ENCODE measurements at places on chromosomes 16 and 17.

DNA sequence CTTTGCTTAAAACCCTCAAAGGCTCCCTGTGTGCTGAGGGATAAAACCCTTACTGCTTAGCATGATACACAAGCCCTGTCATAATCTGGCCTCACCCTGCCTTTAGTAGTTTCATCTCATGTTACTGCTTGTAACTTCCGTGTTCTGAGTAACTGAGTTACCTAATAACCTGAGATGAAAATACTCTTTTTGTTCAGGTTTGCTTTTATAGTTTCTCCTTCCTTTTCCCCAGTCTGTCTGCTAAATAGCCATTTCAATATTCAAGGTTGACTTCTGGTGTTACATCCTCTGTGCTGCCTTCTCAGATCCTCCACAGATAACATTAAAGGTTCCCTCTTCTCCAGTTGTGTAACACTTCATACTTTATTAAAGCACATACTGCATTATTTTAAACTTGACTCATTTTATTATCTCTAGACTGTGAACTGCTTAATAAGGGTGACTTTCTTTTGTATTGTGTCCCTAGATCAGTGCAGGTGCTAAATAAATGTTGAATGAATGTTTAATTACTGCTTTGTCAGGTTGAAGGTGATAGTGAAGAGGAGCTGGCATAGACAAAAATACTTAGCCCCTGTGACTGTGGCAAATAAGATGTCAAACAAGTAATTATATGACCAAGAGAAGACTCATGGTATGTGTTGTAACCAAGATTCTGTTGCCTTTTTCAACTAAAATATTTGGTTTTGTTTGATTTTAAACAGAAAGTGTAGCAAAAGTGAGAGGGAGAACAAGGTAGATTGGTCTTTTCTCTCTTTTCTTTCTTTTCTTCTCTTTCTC, 47.8 kb downstream of the NFAT5 start:
- no peak for DNase-seq

DNA sequence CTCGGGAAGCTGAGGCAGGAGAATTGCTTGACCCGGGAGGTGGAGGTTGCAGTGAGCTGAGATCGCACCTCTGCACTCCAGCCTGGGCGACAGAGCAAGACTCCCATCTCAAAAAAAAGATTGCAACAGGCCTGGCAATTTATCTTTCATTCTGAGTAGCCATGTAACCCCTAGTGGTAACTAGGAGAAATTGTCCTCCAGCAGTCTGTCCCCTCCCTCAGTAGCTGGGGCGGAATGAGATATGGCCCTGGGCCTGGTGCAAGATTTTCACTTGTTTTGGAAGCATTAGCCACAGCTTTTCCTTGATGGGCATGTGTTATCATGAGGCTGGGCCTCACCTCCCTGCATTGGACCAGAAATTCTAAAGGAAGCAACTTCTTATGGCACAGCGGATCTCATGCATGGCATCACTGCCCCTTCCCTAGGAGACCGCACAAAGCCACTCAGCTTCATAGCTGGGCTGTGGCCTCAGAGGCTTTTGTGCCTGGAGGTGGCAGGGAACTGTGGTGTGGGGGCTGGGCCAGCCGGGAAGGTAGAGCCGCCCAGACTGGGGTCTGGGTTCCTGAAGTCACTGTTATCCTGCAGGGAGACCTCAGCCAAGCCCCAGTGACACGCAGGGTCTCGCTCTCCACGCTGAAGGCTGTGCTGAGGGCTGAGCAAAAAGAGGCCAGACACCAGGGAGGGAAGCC, 13.4 kb downstream of the NATD1 start:
- no peak for DNase-seq

GRCh38 chr17:75505640-75506039, 9.7 kb downstream of the CASKIN2 start:
- no peak for DNase-seq

- no peak for DNase-seq
These were observed 8.5 kb downstream of the ZFPM1 start for GRCh38 chr16:88461331-88462269.

DNA sequence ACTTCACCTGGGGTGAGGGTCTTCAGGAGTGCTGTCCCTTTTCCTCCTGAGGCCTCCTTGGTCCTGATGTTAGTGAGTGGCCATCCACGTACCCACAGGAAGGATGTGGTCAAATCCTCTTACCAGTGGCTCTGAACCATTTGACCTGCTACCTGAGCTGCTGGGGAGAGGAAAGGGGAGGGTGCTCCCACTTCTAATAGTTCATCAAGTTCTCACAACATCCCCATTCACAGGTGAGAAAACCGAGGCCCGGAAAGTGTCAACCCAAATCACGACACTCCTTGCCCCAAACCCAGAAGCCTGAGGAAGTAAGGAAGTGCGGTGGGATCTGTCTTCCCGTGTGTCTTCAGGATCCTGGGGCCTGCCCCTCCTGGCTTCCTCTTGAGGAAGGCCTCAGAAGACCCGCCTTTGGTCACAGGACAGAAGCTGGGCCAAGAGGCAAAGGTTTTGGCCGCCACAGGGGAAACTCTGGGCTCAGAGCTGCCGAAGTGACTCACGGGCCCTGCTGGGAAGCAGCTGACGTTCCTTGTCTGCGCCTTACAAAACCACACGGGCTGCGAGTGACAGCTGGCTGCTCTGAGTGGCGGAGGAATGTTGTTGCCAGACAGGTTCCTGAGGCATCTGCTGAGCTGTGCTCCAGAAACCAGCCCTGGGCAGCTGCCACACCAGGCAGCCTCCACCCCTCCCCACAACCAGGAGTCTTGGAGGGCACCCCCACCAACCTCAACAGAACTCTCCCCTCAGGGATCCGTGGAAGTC, 13.9 kb upstream of the KIFC3 start:
- DNase-seq: peak; percentile 15

GRCh38 chr17:57051886-57052361, 33.1 kb upstream of the AKAP1 start:
- DNase-seq: no peak

- no peak for DNase-seq
These were observed 56.9 kb upstream of the MRTFB start for GRCh38 chr16:14014284-14014625.

- DNase-seq: no peak
These were observed 3.6 kb downstream of the LRRC59 start for GRCh38 chr17:50393700-50394099.

DNA sequence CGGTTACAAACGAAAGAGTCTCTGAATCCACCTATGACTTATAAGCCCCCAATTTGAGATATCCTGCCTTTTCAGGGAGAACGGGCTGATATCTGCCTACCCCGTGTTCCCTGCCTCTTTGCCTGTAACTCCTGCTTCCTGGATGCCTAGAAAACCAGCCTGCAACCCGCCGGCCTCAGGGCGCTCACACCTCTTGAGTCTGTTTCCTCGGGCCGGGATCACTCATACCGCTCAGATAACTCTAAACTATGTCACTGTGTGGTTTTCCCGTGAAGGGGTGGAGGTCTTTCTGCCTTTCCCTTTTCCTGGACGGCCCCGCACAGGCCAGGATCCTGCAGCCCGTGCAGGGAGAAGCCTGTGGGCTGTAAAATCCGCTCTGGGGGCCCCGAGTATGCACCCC, 10.4 kb downstream of the RPUSD1 start:
- no peak for DNase-seq

DNA sequence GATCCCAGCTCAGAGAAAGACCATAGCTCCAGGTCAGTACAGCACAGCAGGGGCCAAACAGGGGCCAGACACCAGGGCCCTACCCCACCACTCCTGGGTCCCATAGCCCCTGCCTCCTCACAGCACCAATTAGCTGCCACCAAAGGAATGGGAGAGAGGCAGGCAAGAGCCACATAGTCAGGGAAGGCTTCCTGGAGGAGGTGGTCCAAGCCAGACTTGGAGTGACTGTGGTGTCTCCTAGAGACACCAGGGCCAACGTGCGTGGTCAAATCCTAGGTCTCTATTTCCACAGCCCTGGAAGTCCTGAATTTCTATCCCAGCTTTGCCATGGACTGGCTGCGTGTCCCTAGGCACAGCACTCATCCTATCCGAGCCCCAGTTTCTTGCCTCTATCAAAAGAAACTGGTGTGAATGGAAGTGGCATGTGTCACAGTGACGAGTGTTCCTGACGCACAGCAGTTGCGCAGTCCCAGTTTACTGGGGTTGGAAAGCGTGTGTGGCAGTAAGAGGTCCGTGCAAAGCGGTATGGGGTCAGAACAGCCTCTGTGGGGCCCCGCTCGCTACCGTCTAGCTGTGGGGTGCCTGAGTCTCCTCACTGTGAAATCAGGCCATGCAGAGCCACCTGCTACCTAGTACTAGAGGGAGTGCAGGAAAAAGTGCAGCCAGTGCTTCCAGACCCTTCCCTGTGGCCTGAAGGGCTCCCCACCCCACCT, 23.5 kb downstream of the KCNJ12 start:
- no peak for DNase-seq

- DNase-seq: no peak
These were observed 8.2 kb downstream of the SLC26A11 start for GRCh38 chr17:80228477-80228876.

DNA sequence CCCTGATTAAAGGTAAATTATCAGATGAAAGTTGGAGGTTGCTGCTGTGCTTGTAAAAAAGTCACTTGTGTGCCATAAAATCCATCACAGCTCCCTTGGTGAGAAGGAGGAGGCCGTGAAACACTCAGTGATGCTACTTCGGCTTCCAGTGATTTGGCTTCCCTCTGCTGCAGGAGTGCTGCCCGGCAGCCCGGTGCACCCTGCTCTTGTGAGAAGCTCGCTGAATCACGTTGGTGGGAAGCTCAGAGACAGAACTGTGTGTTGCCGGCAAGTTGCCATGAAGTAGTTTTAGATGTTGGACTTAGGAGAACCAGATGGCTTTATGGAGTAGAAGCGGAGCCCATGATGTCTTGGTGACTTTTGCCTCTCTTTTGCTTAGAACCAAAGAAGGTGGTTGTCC, 33.3 kb downstream of the MSI2 start:
- no peak for DNase-seq

- no peak for DNase-seq
These were observed 117.2 kb downstream of the GOSR1 start for GRCh38 chr17:30594223-30594952.

GRCh38 chr16:598823-599739, 9.2 kb downstream of the RAB40C start:
- no peak for DNase-seq

GRCh38 chr17:62652251-62653001, 25.0 kb downstream of the MRC2 start:
- DNase-seq: no peak

- no peak for DNase-seq
These were observed 34.4 kb downstream of the WWP2 start for GRCh38 chr16:69796285-69797118.

DNA sequence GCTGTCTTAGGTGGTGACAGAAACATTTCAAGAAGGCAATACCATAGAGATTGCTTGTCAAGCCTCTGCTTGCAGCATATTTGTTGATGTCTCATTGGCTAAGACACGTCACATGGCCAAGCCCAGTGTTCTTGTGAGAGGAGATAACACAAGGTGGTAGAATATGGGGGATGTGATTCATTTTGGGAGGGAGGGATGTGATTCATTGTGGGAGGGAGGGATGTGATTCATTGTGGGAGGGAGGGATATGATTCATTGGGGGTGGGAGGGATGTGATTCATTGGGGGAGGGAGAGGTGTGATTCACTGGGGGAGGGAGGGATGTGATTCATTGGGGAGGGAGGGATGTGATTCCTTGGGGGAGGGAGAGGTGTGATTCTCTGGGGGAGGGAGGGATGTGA, 470.5 kb upstream of the SALL1 start:
- DNase-seq: no peak

GRCh38 chr16:794853-795466, 5.6 kb downstream of the GNG13 start:
- no peak for DNase-seq

- no peak for DNase-seq
These were observed 29.1 kb downstream of the AKAP1 start for GRCh38 chr17:57114085-57114673.

DNA sequence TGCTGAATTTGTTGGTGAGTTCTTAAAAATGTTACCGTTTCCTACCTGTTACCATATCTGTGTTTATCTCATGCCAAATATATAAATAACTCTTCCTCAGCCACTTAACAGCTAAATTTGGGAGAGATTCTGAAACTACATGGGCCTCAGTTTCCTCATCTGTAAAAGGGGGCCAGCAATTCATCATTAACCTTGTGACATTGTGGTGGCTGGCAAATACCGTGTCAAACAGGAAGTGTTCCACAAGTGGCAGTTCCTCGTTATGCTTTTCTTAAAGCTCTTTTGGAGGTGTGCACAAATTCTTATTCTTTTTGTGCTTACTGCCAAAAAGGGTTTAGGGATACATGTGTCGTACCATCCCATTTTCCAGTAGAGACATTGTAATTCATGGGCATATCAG, 220.4 kb upstream of the CACNG5 start:
- no peak for DNase-seq

DNA sequence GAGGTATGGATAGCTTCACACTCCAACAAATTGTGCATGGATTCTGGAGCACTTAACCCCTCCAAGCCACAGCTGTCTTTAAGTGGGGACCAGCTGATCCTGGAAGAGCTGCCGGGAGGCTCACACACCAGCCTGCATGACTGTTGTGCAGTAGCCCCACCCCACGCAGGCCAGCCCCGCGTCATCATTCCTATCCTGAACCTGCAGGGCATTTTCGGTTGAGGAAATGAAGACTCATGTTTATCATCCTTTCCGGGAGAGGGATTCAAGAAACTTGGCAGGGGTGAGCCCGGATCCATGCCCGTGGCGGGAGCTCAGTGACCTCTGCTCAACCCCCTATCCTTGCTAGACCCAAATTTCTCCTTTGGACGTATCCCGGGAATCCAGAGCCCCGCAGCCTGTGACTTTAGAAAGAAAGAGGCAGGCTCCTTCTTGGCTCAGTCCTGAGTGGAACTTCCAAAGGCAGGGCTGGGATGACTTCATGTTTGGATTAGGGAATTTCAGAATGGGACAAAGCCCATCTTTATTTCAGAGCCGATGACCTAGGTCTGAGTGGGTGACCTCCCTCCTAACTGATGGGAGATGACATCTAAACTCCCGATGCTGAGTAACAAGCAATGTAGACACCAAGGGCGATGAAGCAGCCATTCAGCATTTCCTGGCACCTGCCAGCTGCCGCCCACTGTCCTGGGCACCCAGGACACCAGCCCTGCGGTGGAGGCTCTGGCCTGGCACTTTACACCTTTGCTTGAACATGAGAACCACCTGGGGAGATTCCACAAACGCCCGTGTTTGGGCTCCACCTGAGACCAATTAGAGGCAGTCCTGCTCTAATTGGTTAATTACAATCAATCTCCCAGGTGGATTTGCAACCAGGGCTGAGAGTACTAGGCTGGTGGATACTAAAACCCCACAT, 43.3 kb upstream of the CMIP start:
- DNase-seq: no peak

GRCh38 chr16:7074715-7075114, 257.9 kb upstream of the RBFOX1 start:
- no peak for DNase-seq

All from activated gamma-delta T cell (primary cell).